ENCODE measurements at places on chromosomes 11 and 22.

DNA sequence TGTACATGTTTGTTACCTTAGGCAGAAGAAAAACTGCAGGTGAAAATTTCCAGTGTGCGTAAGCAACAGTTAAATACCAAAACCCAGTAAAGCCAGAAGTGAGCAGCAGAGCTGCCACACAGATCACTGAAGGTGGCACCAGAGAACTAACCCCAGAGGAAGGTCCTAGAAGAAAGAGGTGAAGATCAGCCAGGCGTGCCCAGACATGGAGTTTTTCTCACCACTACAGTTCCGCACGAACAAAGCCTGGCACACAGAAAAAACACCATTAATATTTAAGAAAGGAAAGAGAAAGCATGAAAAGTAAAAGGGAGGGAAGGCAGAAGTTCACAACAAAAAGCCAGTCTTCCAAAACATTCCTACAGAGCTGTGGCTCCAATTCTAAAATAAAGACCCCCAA is 60.7 kb downstream of the STK33 start:
- DNase-seq = no peak

GRCh38 chr11:76158394-76159302 is 47.7 kb downstream of the WNT11 start:
- no peak for DNase-seq

DNA sequence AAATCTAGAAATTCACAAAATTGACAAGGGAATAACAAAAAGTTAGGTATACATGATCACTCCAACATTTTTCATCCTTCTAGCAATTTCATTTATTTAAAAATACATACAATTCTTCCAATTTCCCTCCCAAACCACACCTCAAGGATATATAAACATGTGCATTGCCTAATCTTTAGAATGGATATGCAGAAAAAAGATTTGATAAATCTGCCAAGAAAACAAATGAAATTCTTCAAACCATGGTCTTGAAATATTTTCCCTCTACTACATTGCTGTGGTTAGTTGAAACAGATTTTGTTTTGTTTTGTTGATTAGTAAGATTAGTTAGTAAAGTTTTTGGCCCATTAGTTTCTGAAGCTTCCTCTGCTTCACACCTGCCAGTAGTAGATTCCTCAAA is 703.3 kb upstream of the CCDC179 start:
- DNase-seq = no peak

DNA sequence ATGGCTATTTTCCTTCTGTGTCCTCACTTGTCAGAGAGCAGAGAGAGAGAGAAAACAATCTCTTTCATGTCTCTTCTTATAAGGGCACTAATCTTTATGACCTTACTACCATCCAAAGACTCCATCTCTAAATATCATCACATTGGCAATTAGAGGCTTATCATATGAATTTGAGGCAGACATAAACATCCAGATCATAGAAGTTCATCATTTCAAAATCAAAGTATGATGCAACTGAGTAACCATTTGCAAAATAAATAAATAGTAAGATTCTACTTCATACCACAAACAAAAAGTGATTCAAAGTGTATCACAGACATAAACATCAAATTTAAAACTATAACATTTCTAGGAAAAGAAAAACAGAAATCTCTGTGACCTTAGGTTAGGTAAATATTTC is 504.7 kb upstream of the ARHGAP42 start:
- no peak for DNase-seq

DNA sequence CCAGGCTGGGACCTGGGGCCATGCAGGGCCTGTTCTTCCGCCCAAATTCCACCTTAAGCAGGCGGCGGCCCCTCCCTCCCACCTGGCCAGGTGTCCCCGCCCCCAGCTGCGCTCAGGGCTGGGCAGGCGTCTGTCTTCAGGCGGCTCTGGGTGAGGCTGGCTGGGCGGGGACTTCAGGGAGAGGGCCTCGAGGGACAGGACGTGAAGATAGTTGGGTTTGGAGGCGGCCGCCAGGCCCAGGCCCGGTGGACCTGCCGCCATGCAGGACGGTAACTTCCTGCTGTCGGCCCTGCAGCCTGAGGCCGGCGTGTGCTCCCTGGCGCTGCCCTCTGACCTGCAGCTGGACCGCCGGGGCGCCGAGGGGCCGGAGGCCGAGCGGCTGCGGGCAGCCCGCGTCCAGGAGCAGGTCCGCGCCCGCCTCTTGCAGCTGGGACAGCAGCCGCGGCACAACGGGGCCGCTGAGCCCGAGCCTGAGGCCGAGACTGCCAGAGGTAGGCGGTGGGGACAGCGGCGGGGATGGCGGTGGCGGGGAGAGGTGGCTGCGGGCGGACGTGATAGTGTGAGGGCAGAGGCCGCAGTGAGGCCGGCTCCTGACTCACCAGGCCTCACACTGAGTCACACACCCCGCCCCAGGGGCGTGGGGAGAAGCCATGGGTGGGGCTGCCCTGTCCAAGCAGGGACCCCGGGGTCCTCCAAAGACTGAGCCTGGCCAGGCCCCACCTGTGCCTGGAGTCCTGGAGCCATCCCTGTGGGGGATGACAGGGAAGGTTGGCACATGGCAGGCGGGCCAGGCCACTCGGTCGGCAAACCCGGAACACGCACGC is at the start of gene PKP3:
Gene PKP3 (plus strand): TSS at position 176 of the 824 bp plus-strand sequence. CDS start 84 bp downstream, at position 260.
- DNase-seq = no peak

Measured in dorsolateral prefrontal cortex (tissue), 122 donors.